ENCODE measurements at places on chromosomes 16 and 17.

DNA sequence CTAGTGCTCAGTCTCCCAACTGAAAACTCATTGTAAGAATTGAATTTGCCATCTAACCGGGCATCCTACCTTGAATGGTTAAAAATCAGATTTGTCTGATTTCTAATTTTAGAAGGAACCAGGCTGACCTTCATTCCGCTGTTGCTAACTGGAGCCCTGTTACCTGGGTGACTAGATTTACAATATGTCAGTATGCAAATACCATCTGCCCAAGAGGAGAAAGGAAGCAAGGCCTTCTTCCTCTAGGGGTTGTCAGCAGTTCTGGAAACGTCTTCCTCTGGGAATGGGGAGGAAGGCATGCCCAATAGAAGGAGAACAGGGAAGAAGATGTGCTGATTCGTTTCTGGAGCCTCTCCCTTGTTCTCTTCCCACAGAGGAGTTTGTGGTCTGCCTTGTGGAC, 137.9 kb downstream of the PITPNC1 start:
- no peak for DNase-seq

DNA sequence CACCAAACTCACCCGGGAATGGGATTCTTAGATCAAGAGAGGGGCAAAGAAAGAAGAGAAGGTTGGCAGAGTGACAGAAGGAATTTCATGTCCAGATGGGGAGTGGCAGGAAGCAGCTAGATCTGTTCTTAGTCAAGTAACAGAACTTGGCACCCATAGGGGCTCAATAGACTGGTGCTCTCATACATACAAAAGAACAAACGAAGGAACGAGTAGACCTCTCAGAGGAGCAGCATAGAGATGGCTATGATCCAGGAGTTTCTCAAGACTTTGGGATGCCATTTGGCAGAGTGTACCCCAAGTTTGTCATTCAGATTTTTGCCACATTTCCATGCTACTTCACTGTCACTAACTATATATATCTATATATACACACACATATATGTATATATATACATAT, 47.9 kb downstream of the GINS3 start:
- DNase-seq: no peak

DNA sequence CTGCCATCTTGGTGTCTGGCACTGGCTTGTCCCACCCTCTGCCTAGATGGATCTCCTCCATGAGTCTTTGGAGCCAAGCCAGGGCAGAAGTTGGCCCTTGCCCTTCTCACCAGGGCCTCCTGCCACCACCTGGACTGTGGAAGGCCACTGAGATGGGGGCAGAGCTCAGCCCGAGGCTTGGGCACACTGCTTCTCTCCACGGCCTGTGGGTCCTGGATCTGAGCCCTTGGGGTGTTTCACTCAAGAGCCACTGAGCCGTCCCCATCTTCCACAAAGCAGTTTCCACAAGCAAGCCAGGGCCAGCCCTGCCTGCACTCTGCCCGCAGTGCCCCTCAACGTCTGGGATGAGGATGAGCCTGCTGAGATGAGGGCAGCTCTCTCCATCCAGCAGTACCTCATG, 16.7 kb upstream of the CD300A start:
- DNase-seq: no peak

- DNase-seq: no peak
These were observed 40.7 kb downstream of the ADCY9 start for GRCh38 chr16:4075534-4075933.

- no peak for DNase-seq
These were observed 10.8 kb downstream of the SMTNL2 start for GRCh38 chr17:4594931-4595684.

DNA sequence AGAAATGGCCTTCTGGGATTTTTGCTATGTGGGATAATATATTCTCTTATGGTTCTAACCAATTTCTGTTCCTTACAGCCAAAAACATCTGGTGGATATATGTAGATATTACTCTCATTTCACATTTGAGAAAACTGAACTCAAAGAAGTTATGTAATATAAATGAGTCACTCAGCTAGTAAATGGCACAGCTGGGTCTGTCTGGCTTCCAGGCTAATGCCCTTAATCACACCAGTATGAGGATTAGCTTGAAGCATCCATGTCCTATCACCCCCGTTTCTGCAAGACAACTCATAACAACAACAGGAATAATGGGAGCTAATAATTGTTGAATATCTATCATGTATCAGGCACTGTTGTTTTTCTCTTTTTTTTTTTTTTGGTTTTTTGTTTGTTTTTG, 34.4 kb upstream of the USP7 start:
- DNase-seq: no peak

DNA sequence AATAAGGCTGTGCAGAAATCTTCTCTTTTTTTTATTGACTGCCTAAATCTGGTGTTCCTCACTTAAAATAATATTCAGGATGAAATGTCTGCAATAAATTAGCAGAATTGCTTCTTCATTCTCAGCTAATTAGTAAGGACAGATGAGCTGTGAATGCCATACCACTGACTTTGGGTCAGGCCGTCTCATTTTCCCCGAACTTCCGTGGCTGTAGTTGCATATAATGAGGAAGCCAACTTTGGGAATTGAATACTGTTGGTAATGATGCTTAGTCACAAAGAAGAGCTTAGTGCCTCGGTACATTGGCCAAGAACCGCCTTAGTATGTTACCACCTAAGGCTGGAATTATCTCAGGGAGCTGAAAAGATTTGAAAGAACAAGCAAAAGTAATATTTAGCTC, 47.6 kb downstream of the NUP93 start:
- DNase-seq: no peak

GRCh38 chr17:65530523-65531255, 30.8 kb downstream of the AXIN2 start:
- no peak for DNase-seq

GRCh38 chr17:76434870-76435269, 18.1 kb downstream of the UBE2O start:
- no peak for DNase-seq

GRCh38 chr17:72479113-72479512, 358.3 kb downstream of the SOX9 start:
- DNase-seq: no peak

DNA sequence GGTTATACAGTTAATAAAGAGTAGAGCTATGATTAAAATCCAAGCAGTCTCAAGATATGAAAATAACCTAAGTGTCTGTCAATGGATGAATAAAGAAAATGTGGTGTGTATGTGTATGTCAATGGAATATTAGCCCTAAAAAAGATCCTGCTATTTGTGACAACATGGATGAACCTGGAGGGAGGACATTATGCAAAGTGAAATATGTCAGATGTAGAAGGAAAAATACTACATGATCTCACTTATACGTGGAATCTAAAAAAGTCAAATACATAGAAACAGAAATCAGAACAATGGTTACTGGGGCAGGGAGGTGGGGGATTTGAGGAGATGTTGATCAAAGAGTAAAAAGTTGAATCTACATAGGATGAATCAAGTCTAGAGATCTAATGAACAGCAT, 20.4 kb downstream of the BRIP1 start:
- no peak for DNase-seq

GRCh38 chr17:78130090-78130436, 508 bp upstream of the TMC8 start:
- DNase-seq: no peak

DNA sequence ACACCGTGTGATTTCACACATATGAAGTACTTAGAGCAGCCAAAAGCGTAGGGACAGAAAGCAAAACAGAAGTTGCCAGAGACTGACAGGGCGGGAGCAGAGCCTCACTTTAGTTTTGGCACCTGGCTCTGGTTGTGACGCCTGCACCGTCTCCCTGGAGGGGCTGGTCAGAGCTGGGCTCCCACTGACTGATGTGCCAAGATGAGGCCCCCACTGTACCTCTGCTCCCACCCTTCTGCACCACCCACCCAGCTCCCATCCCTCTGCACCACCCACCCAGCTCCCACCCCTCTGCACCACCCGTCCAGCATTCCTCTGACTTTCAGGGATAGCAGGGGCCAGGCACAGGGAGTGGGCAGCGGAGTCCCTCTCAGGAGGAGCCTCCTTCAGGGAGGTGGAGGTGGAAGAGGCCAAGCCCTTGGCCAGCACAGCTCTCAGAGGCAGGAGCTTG, 3.2 kb upstream of the PRSS21 start:
- DNase-seq: no peak

GRCh38 chr16:87806641-87807546, 41.1 kb upstream of the KLHDC4 start:
- peak; percentile 44 for DNase-seq

- no peak for DNase-seq
These were observed at the start of gene GSG1L for GRCh38 chr16:28063591-28064061. Gene GSG1L, minus strand, starts transcription at chr16:28063714. Its CDS starts 290 bp downstream, at chr16:28063424.

DNA sequence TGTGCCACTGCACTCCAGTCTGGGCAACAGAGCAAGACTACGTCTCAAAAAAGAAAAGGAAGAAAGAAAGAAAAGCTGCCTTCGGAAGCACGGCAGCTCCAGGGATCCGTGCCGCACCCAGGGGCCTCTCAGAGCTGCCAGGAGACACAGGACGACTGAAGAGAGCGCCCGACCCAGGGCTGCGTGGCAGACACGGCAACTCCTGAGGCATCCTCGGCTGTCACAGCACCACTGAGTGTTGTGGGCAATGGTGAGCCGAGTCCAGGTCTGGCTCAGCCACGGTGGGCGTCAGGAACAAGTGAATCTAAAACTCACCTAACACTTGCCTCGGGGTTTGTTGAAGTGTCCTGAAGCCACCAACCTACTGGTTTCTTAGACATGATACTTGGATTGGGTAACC, 28.8 kb downstream of the PDIA2 start:
- no peak for DNase-seq

- DNase-seq: no peak
These were observed 25.6 kb downstream of the ITGB3 start for GRCh38 chr17:47279062-47279801.

- no peak for DNase-seq
These were observed 28.8 kb downstream of the ACTG1 start for GRCh38 chr17:81483862-81484194.

DNA sequence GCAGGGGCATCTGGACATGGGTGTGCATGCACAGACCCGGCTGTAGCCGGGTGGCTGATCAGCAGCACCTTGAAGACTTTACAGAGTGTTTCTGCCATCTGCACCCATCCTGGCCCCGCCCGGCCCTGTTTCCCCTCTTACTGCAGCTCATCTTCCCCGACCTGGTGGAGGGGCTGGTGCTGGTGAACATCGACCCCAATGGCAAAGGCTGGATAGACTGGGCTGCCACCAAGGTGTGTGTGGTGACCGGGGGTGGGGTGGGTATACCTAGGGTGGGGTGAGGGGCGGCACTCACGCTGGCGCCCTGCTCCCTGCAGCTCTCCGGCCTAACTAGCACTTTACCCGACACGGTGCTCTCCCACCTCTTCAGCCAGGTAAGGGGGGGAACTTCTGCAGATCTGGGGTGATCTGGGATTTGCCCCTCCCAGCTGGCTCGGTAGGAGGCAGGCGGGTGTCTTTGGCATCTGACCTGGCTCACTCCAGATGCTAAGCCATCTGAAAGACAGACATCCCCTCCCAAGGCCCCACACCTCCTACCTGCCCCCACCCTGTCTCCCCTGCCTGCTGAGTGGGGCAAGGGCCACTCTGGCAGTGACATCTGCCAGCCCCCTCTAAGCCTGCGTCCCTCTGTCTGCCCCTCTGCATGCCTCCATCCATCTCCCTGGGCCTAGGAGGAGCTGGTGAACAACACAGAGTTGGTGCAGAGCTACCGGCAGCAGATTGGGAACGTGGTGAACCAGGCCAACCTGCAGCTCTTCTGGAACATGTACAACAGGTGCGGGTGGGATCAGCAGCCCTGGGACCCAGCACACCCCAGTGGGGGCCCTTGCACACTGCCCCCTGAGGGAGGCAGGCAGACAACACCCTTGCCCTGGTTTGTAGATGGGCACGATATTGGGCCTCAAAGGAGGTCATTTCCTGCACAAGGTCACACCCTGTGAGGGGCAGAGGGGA, 6.6 kb downstream of the NDRG4 start:
- no peak for DNase-seq

DNA sequence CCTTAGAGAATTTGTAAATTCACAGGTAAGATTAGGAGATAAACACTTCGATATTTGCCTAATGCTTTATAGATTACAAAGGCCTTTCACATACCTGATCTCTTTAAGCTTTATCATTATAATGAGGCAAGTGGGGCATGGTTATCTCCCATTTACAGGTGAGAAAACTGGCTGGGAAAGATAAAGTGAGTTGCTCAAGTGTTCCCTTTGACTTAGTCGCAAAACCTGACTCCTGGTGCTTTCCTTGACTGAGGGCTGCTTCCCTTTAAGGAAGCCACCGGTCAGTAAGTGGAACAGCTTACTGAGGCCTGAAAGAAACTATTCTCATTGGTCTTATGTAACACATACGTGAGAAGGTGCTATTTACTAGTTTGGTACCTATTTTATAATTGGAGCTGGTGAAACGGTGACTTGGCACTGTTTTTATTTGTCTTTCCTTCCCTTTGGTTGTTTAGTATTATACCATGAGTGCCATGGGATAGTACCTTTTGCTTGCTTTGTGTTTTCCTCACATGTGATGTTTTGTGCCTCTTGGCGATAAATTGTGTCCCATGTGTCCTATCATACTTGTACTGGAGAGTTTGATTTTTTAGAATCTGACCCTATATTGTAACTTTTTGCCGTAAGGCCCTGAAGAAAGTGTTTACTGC, 57.2 kb downstream of the NUP88 start:
- no peak for DNase-seq

Measured in NCI-H187 (cell line).